ENCODE measurements at places on chromosomes 12 and 14.

DNA sequence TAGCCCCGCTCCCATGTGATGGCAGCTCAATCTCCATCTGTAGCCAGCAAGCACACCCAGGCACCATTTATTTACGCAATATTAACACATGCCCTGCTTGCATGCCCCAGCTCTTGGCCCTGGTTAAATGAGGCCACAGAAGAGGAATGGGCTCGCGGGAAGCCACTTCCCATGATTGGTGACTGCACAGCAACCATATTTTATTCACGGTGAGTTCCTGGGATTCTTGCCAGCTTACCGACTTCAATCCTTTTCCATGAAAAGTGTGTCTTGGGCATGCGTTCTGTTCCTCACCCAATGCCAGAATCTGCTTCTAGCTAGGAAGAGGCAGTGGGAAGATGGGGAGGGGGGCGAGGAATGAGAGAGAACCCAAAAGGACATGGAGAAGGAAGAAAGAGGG is 54.7 kb downstream of the PITPNM2 start:
- DNase-seq = no peak

GRCh38 chr14:54252072-54252730 is 144.6 kb upstream of the CDKN3 start:
- no peak for DNase-seq

DNA sequence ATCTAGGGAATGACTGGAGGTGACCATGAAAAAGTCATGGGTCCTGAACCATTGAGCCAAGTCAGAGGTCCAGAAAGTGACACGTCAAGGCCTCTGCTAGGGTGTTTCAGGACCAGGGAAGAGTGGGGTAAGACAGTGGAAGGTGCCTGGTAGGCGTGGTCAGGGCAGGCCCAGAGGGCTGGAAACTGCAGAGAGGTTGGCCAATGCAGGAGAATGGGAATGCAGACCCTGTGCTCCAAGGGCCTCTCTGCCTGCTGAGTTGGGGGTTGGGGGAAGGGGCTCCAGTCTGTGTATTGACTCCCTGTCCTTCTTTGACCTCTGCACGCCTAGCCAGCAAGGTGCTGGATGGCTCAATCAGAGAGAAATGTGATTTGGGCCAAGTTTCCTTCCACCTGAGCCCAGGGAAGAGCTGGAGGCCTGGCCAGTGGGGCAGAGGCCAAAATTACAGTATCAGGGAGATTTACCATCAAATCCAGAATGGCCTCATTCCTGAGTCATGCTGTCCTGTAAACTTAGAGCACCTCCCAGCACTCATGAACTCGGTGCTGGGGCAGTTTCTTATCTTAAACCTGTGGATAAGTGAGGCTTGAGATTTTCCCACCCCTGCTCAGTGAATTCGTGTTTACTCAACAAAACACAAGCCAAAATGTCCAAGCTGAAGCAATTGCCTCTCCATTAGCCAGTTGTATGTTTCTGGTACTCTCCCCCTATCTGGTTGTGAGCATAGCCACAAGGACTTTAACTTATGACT is 24.4 kb downstream of the IRF2BPL start:
- DNase-seq = no peak

DNA sequence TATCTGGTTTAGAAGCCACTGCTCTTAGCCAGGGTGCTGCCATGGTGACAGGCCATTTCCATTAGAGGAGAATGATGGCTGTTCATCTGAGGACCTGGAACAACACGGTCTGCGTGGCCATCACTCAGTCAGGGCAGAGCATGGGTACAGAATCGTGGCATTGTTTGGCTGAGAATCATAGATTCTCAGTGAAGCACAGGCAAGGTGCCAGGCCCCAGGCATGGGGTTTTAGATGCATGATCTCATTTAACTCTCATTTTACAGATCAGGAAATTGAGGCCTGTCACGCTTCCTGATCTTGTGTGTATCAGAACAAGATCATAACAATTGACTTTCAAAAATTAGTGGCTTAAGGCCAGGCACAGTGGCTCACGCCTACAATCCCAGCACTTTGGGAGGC is 26.8 kb upstream of the IRF2BPL start:
- no peak for DNase-seq

- peak; percentile 83 for DNase-seq
Observed at GRCh38 chr12:49671031-49671765, 36.0 kb downstream of the FMNL3 start.

- DNase-seq = no peak
Observed at GRCh38 chr12:103783744-103784664, 57.0 kb downstream of the NT5DC3 start.

DNA sequence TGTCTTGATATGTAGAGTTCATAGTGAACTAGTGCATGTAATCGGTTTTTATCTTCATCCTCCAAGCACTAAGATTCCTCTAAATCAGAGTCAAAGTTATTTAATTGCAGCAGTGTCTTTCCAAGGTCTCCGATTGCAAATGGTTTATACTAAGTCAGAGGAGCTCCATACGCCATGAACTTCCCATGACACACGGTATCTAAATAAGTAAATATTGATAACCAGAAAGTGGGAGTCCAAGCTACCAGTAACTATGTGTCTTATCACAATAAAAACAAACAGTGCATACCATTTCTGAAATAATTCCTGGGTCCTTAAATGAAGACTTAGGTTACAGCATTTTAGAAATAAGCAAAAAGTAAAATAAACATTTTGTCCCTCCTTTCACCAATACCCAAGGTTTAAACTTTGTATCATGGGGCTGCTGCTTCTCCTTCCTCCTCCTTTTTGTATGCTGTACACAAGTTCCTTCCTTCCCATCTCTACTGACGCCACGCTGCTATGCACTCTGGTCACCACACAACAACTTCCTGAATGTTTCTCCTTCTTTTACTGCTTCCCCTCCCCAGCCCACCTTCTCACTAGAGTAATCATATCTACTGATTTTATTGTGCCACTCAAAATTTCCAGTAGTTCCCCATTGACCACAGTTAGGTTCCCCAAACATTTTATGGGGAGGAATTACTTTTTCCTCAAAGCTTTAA is 10.7 kb downstream of the NR1H4 start:
- DNase-seq = no peak

GRCh38 chr12:68978678-68979077 is 45.7 kb upstream of the CPM start:
- DNase-seq = no peak

DNA sequence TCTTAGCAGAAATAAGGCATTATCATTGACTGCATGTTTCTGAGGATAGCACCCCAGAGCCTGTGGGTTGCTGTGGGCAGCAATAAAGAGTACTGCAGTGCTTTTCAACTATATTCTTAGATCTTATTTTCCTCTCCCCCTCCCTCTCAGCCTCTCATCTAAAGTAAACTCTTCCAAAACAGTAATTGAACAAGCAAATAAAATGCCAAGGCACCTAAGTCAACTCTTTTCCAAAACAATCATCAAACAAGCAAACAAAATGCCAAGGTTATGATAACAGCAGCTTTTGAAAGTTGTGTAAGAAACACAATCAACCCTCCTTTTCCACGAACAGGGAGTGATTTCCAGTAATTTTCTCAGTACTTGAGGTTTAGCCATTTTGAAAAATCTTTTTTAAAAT is 1542.6 kb downstream of the AACS start:
- no peak for DNase-seq

DNA sequence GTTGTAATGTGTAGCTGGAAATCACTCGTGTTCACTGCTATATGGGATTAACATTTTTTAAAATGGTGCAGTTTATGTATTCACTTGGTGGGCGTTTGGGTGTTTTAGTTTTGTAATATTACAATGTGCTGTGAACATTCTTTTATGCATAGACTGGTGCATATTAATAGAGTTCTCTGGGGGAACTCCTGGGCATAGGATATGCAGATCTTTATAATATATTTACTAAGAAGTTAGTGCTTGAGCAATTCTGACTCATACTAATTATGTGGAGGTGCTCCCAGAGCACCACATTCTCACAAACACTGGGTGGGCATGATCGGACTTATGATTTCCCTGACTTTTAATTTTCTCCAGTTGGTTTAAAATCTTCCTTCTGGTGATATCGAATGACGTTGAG is 342.3 kb downstream of the PDZRN4 start:
- DNase-seq = no peak

Data from Jurkat, Clone E6-1 (cell line).